Mucosa of descending colon (tissue), 3 donors: ENCODE measurements at places on chromosomes 13 and 19. TPM values are rescaled to one million over a fixed set of nuclear protein-coding genes. Genes with fewer than 3 reads are reported as not detected.

Gene SEMA6B
- total RNA-seq = 8.4 TPM

Gene TMC4
- total RNA-seq = 276 TPM

Gene IL12RB1
- 2.2 TPM for total RNA-seq

Gene OR7C1
- total RNA-seq = not detected

Gene DENND1C
- 4.1 TPM for total RNA-seq

Gene SERTAD1
- total RNA-seq = 14.0 TPM

Gene FFAR3
- not detected for total RNA-seq
